NCI-H1694 treated with DMSO at 0.1 percent for 48 hours (cell line): ENCODE measurements at places on chromosomes 12 and 14.

DNA sequence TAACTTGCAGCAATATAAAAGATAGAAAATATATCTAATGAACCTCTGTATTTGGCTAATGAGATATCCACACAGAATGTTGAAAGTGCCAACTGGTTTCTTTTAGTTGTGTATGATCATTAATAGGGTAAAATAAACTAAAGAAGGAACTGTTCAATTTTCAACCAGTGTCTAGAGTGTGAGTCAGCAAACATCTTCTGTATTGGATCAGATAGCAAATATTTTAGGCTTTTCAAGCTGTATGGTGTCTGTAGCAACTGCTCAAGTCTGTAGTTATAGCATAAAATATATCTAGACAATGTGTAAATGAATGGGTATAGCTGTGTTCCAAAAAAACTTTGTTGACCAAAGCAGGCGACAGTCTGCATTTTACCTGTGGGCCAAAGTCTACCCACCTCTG is 23.5 kb upstream of the NOVA1 start:
- DNase-seq = no peak

- no peak for DNase-seq
These were observed 2.0 kb downstream of the NFKBIA start for GRCh38 chr14:35402323-35403113.

DNA sequence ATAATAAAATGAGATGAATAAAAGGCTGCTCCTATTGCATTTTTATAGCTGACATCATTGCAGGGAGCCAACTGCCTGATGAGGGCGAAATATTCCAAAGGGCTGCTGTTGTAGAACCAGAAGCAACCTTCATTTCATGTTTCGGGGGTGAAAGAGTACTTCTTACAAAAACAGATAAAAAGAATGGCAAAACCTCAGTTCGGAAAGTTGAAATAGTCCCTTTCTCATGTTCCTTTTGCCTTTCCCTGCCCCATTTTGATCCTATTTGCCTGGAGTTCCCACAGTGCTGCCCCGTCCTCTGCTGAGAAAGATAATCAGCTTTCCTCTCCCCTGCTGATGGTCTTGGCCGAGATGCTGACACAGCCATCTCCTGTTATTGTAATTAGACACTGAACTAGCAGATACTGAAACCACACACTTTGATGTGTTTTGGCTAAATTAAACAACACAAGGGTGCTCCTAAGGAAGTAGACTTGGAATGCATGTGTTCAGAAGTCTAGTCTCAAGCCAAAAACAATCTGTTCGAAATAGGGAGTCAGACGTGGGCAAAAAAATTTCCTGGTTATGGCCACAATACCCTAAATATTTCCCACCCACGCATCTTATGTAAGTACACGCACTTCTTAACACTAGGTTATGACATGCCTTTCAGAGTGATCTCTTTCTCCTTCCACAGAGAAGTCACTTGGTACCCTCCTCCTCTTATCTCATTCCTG is 117.2 kb downstream of the PPM1H start:
- no peak for DNase-seq

DNA sequence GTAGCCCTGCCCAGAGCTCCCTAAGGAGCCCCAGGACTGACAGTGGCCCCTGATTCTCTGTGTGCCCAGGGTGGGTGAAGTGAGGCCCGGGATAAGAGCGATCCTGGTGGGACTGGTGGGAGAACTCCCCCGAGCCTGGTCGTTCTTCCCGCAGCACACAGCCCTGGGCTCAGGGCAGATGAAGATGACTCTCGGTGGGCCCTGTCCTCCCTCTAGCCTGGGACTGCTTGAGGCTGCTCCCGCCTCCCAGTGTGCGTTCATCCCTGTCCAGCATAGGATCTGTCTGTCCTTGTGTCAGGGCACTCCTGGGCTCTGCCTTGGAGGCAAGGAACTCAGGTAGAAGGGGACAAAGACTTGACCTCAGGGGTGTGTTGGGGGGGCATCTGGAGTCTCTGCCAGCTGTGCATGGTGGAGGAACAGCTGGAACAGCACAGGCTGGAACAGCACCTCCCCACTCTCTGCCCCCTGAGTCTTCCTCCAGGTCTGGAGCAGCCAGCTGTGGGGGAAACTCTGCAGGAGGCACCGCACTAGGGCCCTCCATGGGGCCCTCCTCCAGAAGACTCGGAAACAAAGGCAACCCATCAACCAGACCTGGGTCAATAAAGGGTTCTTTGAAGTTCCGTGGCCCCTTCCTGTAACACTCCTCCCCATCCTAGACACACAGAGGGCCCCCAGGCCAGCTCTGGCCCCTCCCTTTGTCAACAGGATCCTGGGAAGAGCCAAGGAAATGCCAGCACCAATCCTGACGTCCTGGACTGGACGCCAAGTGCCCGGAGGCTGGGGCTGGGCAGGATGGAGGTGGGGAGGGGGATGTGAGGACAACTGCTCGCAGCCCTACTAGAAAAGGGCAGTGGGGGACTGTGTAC is 15.9 kb downstream of the FAIM2 start:
- DNase-seq = no peak

GRCh38 chr14:87628129-87628528 is 364.9 kb downstream of the GALC start:
- no peak for DNase-seq

- DNase-seq = no peak
These were observed 556 bp downstream of the PHETA1 start for GRCh38 chr12:111368291-111368787.

DNA sequence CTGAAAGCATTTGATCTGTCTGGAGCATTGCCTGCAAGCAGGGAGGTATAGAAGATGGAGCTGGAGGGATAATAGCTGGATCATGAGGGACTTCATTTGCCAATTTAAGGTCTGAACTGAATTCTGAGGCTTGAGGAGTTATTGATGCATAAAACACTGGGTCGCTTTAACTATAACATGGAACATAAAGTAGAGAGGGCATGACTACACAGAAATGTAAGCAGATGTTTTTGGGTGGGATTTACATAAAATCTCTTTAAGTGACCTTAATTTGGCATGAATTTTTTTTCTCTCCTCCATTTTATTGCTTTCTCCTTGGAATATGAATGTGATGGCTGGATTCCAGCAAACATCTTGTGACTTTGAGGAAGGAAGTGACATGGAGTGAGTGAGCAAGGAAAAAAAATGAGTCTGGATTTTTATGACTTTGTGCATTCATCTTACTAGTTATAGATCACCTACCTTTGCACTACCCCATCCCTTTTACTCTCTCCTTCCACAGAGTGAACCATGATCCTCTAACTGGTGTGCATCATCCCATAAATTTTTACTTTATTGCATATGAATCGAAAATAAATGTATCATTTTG is 356.0 kb downstream of the DUSP6 start:
- DNase-seq = no peak

GRCh38 chr12:81896771-81897170 is 137.6 kb upstream of the PPFIA2 start:
- no peak for DNase-seq

DNA sequence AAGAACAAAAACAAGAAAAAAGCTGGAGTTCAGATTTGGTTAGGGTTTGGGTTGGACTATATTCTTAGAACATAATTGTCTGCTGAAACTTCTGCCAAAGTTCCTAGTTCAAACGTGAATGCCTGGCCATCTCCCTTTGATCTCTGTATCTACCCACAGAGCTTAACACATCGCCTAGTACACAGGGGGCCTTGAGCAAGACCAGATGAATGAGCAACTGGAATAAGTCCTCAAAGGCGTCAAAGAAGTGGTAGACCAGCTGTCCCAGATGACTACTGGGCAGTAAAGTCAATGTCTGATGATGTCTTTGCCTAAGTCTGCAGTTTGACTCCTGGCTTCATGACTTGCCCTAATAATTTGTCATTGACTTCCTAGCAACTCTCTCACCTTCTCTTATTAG is 13.9 kb upstream of the STAB2 start:
- no peak for DNase-seq

DNA sequence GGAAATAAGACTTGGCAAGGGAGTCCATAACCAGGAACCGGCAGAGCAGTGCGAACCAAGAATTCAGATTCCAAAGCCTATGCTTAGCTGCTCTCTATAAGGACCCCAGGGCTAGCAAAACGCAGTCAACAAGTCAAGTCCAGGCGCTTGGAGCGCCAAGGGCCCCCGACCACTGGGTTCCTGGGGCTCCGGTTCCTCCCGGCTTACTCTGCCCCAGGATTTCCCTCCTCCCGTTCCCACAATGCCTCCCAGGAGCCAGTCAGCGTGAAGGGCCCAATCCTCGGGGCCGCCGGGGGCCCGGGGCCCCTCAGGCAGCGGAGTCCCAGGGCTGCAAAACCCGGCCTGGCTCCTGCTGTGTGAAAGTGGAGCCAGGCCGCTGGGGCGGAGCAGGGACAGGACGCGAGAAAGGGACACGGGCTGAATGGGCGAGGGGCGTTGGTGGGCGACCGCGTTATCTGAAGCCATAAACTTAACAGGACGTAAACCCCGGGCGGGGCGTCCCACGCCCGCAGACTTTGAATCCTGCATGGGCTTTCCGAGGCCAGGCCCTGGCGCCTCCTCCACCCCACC is 1.5 kb downstream of the KRT8 start:
- no peak for DNase-seq

GRCh38 chr12:130320536-130320935 is 17.2 kb upstream of the PIWIL1 start:
- DNase-seq = no peak

- no peak for DNase-seq
These were observed 2.7 kb upstream of the KLC1 start for GRCh38 chr14:103626146-103626850.

GRCh38 chr12:114826244-114826643 is 142.3 kb upstream of the TBX3 start:
- no peak for DNase-seq

- no peak for DNase-seq
These were observed 67.5 kb downstream of the NIN start for GRCh38 chr14:50763382-50764007.

DNA sequence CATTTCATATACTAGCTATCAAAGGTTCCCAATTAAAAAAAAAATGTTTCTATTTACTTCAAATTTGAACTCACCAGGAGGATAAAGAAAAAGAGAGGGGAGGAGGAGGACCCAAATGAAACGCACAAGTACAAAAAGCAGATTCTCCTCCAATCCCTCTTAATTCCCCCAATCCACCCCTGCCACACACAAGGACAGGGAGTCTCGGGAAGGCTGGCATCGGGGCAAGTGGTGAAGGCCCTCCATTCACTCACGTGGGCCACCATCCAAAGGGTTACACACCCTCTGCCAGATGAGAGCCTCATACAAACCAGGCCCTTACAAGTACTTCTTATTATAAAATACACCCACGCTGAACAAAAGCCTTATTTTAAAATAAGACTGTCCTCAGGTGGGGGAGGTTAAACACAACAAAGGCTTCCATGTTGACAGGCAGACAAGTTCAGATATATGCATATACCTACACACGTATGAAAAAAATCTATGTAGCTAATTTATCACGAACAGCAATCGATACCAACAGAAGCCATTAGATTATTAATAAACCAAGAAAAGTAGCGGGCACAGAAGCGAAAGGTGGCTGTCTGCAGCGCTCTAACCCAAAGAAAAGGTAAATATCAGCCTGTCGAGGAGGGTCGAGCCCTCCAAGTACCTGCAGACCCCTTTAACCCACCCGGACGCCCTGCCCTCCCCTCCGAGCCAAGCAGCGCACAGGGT is 1.5 kb downstream of the ATP2B1 start:
- DNase-seq = no peak

GRCh38 chr12:103273645-103274044 is 222.1 kb downstream of the C12orf42 start:
- DNase-seq = no peak

- no peak for DNase-seq
These were observed 34.9 kb upstream of the SPTSSA start for GRCh38 chr14:34496679-34497513.

DNA sequence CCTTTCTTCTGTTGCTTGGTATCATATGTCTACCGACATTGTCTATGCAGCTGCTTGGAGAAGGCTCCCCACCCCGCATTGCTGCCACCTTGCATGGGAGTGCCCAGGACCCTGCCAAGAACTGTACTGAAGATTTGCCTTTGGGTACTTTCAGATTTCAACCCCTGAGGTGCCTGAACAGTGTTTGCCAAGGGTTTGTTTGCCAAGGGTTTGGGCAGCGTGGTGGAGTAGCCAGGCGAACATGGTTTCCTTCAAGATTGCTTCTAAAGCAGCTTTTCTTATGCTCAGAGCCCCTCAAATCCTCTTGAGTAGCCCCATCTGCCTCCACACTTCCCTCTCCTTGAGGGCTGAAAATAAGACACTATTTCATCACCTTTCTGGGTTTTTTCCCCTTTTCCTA is 25.3 kb upstream of the CRY1 start:
- DNase-seq = no peak

DNA sequence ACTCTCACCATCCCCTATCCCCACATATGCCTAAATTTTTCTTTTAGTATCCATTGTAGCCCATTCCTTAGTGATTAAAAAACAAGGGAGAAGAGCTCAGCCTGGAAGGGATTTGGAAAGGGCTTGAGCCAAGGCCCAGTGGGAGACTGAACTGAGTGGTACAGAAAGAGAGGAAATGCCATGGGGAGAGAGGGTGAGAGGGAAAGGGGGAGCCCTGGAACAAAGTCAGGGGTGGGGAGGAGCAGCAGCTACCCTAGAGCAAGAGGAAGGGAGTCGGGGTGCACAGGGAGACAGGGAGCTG is 2.6 kb upstream of the ATN1 start:
- DNase-seq = peak; percentile 54

- no peak for DNase-seq
These were observed 25.0 kb downstream of the GCH1 start for GRCh38 chr14:54877703-54878021.

- DNase-seq = no peak
These were observed 663 bp downstream of the LRRK2 start for GRCh38 chr12:40225337-40225983.

DNA sequence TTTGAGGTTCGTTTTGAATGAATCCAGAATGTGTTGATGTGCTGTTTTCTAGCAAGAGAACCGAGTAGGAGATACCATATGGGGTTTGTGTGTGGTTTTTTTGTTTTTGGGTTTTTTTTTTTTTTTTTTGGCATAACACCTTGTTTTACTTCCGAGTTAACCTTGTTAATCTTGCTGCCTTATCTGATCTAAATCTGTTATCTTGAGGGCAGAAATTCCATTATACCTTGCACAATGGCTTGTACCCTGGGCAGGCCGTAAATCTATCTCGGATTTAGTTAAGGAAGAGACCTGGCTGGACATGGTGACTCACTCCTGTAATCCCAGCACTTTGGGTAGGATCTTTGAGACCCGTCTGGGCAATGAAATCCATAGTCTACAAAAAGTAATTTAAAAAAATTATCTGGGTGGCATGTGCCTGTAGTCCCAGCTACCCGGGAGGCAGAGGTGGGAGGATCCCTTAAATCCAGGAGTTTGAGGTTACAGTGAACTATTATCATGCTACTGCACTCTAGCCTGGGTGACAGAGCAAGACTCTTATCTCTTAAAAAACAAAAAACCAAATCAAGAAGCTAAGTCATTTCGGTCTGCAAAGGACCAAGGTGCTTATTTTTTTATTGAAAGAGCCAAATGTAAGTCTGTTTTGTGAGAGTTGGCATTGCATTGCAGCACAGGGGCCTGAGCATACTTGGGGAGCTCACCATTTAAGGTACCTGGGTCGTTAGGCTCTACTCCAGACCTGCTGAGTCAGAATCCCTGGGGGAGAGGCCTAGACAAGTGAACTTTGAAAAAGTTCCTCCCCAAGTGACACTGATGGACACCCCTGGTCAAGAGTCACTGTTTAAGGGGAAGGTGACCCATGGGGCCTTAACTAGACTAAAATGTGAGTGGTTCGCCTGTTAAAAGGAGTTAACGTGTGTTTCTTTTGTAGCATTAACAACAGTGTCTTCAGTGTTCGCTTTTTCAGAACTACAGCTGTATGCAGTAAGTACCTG is 6.7 kb downstream of the DLST start:
- DNase-seq = no peak

- DNase-seq = no peak
These were observed 6.0 kb upstream of the SLC22A17 start for GRCh38 chr14:23358553-23359166.
